ENCODE measurements at places on chromosomes 7 and 10. TPM values are rescaled to one million over a fixed set of nuclear protein-coding genes. Genes with fewer than 3 reads are reported as not detected.
A peak's percentile ranks its signal among the peaks of the same experiment; 100 is the strongest.

The BMS1 gene
- total RNA-seq, result 21.4 TPM

The LIPM gene
- total RNA-seq, result not detected

The PDLIM1 gene
- 0.33 TPM for total RNA-seq

The ANXA8 gene
- total RNA-seq, result not detected

DNA sequence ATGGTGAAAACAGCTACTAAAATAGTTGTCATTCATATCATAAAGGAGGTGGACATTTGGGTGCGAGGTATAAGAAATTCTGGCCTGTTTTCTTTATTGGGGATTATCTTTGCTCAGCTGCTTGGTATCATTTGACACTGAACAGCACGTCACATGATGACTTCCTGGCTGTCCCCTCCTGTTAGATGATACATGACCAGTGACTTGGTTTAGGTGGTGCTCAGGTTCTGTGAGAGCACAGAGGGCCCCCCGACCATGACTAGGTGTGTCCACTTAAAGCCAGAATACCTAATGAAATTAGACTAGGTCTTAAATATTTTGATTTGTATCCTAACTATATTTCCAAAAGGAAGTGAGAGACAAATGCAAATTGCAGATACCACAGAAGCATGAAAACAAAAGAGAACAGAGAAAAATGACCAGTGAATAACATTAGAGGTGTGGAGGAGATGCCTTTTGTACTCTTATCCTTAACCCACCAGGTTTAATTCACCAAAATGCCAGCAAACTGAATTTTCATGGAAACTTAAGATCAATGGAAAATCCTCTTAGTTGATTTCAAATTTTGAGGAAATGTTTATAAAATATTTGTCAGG, 50.6 kb upstream of the GJD4 start:
- DNase-seq, result no peak

DNA sequence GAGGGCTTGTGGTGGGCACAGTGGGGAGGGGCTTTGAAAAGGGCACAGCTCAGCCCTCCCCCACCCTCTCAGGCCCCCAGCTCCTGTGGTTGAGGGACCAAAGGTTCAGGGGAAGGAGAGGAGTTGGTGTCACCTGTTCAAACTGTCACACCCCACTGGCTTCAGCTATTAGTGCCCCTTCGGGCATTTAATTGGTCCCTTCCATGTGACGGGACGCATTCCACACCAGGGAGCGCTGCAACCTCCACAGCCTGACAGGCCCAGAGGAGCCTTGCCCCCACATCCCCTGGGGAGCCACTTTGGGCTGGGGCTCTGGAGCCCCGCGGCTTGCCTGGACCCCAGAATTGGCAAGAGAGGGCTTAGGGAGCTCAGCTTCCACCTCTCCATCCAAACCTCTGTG, 75.7 kb downstream of the C10orf105 start:
- DNase-seq, result no peak

DNA sequence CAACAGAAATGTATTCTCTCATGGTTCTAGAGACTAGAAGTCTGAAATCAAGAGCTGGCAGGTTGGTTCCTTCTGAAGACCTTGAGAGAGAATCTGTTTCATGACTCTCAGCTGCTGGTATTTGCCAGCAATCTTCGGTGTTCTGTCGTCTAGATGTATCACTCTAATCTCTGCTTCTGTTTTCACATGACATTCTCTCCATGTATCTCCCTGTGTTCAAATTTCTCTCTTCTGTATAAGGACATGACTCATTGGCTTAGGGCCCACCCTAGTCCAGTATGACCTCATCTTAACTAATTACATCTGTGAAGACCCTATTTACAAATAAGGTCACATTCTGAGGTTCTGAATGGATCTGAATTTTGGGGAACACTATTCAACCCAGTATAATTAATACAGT, 82.3 kb downstream of the ANKRD7 start:
- DNase-seq, result no peak

DNA sequence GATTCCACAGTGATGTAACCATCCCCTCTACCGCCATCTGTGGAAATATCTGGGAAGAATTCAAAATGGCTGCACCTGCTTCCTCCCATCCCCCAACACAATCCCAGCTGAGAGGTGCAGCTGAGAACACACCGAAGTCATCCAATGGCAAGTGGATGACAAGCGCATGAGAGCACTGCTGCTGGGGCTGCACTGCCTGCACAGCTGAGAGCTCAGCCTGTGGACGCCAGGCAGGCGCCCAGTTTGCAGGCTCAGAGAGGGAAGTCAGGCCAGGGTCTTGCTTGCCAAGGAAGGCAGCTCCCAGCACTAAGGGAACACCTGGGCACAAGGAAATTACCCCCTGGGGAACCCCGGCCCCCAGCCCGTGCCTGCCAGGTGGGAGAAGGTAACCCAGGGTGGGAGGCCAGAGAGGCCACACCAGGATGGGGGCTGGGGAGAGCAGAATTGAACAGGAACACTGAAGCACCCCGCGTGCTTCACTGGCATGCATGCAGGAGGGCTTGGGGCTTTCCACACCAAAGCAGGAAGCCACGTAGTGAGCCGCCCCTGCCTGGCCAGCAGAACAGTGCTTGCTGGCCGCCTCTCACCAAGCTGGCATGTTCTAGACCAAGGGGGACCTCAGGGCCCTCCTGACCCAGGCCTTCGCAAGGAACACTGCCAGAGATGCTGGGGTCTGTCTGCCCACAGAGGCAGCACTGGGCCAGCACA, 46.2 kb downstream of the FAM53B start:
- peak; percentile 73 for DNase-seq

DNA sequence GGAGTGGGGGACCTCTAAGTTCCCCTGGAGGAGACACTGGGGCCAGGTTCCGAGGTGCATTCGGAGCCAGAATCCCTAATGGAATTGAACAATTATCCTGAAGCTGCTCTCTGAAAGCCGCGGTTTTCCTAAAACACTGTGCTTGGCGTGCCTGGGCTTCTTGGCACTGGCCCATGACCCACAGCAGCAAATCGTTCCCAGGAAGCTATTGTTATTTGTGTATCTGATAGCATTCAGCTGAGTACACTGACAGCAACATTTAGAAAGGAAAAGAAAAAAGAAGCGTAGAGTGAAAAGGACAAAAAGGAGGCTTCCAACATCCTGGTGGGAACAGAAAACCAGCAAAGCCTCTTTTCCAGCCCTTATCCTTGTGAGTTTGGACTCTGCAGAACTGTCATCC, 339.8 kb downstream of the FRMD4A start:
- no peak for DNase-seq

GRCh38 chr7:136807598-136807997, 60.9 kb upstream of the CHRM2 start:
- DNase-seq, result no peak

DNA sequence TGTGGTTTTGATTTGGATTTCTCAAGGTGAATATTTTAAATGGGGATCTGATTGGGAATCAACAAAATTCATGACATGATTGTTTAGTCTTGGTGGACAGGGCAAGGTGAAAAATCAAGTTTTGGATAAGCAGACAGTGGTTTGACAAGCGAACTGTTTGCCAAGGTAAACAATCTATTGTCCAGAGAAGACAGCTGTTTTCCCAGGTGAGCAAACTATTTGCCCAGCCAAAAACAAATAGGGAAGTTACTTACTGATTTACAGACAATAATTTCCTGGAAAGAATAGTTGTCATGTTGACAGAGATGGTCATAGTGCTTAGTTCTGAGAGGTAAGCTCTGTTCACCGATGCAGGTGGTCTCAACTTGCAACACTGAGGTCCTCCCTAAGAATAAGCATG, 94.0 kb upstream of the STEAP1B start:
- DNase-seq, result no peak
